ENCODE measurements at places on chromosomes 4 and X. TPM values are rescaled to one million over a fixed set of nuclear protein-coding genes. Genes with fewer than 3 reads are reported as not detected.

TREX2 gene
- 1.2 TPM for total RNA-seq

SSX4B gene
- total RNA-seq = not detected

GPR143 gene
- total RNA-seq = 1.4 TPM

SH3D19 gene
- total RNA-seq = 11.0 TPM

IL1RAPL2 gene
- total RNA-seq = 1.3 TPM

IGSF1 gene
- total RNA-seq = 0.17 TPM

CSAG2 gene
- total RNA-seq = 0.14 TPM

HDAC8 gene
- total RNA-seq = 30.4 TPM

RTL3 gene
- not detected for total RNA-seq

GRCh38 chr4:40825014-40825838, 75.5 kb downstream of the NSUN7 start:
- peaks cover 43% of the 10 kb centered on the region for H3K36me3 ChIP-seq
- H3K4me3 ChIP-seq = no peak overlapping the region
- no peaks in the 10 kb centered on the region for H3K4me1 ChIP-seq
- no peaks in the 10 kb centered on the region for H3K27me3 ChIP-seq
- H3K27ac ChIP-seq = no peak overlapping the region
- DNase-seq = no peak

- H3K27ac ChIP-seq = no peak overlapping the region
- peaks cover 2% of the 10 kb centered on the region for H3K27me3 ChIP-seq
- H3K4me1 ChIP-seq = peaks cover 3% of the 10 kb centered on the region
- no peak overlapping the region for H3K4me3 ChIP-seq
- no peak for DNase-seq
Measured at GRCh38 chr4:176189891-176190795, 5.2 kb downstream of the SPATA4 start.

DNA sequence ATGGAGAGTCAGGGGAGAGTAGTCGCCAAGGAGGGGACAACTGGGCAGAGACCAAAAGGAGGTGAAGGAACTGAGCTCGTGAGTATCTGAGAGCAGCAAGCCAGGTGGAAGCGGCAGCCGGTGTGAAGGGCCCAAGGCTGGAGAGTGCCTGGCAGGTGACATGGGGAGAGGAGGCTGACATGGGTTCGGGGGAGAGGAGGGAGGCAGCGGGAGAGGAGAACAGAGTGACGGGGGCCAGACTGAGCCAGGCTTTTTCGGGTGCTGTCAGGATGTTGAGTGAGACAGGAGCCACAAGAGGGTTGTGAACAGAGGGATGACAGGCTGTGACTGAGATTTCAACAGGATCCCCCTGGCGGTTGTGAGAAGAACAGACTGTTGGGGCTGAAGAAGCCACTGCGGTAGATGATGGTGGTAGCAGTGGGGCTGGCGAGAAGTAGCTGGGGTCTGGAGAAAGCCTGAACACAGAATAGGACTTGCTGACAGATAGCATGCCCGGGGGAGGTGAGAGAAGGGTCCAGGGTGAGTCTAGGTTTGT, 5.7 kb downstream of the ELK1 start:
- DNase-seq = no peak
- H3K4me3 ChIP-seq = no peak overlapping the region
- H3K36me3 ChIP-seq = no peaks in the 10 kb centered on the region
- H3K27ac ChIP-seq = no peak overlapping the region

DNA sequence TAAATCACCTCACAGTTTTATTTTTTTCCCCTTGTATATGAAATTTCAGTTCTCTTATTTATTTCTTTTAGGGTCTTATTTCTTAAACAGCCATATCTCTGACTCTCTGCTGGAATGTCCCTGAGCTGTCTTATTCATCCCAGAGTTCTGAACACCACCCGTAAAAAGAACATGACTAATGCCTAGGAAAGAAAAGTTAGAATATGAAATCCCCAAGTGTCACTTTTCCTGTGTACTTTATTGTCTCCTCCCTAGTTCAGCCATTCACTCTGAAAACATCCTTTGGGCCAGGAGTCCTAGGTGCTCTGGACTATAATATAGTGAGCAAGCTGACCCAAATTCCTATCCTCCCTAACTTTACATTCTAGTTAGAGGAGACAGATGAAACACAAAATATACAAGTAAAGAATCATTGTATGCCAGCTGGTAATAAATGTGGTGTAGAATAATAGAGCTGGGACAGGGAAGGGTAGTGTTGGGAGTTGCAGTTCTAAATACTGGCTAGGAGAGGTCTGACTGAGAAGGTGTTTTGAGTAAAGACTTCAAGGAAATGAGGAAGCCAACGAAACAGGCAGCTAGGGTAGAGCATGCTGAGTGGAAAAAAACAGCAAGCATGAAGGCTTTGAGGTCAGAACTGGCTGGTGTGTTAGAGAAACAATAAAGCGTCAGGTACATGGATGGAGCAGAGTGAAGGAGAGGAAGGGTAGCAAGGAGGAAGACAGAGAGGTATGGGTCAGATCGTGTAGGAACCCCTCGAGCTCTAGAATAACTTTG, 40.6 kb upstream of the FTHL17 start:
- H3K27me3 ChIP-seq = no peaks in the 10 kb centered on the region
- no peak overlapping the region for H3K27ac ChIP-seq
- no peak overlapping the region for H3K4me3 ChIP-seq
- H3K4me1 ChIP-seq = no peaks in the 10 kb centered on the region

- no peak for DNase-seq
Measured at GRCh38 chr4:48654015-48654664, 125.9 kb downstream of the FRYL start.

DNA sequence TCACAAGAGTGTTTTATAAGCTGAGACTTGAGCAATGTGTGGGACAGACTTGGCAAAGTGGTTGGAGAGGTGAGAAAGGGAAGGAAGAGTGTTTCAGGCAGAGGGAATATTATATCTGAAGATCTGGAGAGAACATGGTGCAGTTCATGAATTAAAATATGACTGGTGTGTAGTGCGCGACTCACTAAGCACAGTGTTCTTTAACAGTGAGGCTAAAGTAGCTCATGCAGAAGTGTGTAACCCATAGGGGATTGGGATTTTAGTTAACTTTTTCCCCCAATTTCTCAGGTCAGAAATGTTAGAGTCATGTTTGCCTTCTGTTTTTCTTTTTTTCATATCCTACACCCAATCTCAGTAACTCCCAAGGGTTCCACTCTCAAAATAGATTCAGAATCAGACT, 9.7 kb downstream of the MTHFD2L start:
- no peaks in the 10 kb centered on the region for H3K4me1 ChIP-seq
- no peaks in the 10 kb centered on the region for H3K27me3 ChIP-seq
- H3K4me3 ChIP-seq = no peak overlapping the region
- H3K27ac ChIP-seq = no peak overlapping the region

DNA sequence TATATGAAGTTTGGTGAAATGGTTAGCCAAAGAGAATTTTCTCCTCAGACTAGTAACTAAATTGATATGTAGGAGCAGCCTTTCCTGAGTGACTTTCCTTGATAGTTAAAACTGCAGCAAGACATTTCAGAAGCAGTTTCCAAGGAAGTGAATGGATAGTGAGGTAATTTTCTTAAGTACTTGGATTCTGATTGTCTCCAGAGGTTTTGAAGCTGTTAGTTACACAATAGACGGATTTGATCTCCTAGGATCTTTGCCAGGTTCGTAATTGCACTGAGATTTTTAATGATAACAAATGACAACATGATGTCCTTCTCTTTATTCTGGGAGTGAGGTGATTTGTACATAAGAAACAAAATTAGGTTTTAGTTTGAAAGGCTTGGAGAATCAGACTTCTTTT, 29.2 kb downstream of the PRRG1 start:
- H3K4me1 ChIP-seq = peaks cover 3% of the 10 kb centered on the region
- H3K36me3 ChIP-seq = no peaks in the 10 kb centered on the region
- no peak overlapping the region for H3K27ac ChIP-seq
- no peaks in the 10 kb centered on the region for H3K27me3 ChIP-seq

DNA sequence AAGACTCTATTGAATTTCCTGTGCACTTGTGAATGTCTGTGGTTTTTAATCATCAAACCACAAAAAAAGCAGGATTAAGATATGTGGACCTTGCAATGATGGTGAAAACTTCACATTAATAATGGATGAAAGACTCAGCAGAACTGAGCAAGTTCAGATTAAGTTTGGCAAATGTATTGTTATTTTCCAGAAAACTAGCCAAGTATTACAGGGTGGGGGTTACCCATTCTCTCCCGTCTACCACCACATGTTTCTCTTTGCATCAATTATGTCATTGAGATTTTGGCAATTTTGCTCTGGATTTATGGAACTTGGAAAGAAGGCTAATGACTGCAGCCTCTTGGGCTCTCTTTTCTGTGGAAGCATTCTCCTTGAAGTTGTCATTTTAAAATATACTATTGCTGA, 577.1 kb downstream of the ANKRD50 start:
- H3K4me3 ChIP-seq = no peak overlapping the region
- no peak for DNase-seq
- H3K27ac ChIP-seq = no peak overlapping the region
- H3K4me1 ChIP-seq = no peaks in the 10 kb centered on the region
- H3K27me3 ChIP-seq = no peaks in the 10 kb centered on the region
- H3K36me3 ChIP-seq = no peaks in the 10 kb centered on the region

GRCh38 chrX:11967986-11968869, 170.0 kb upstream of the FRMPD4 start:
- no peaks in the 10 kb centered on the region for H3K36me3 ChIP-seq
- no peak for DNase-seq
- H3K4me3 ChIP-seq = no peak overlapping the region
- H3K27ac ChIP-seq = no peak overlapping the region

- H3K4me1 ChIP-seq = no peaks in the 10 kb centered on the region
- no peaks in the 10 kb centered on the region for H3K27me3 ChIP-seq
- no peak for DNase-seq
- H3K36me3 ChIP-seq = no peaks in the 10 kb centered on the region
- H3K4me3 ChIP-seq = no peak overlapping the region
- H3K27ac ChIP-seq = no peak overlapping the region
Measured at GRCh38 chr4:147578051-147578476, 39.1 kb upstream of the TMEM184C start.

- H3K4me3 ChIP-seq = no peak overlapping the region
- H3K27ac ChIP-seq = no peak overlapping the region
- H3K27me3 ChIP-seq = no peaks in the 10 kb centered on the region
Measured at GRCh38 chr4:151031831-151032605, 16.9 kb upstream of the LRBA start.

GRCh38 chr4:150173982-150174398, 95.7 kb downstream of the DCLK2 start:
- DNase-seq = no peak
- no peaks in the 10 kb centered on the region for H3K27me3 ChIP-seq
- H3K4me1 ChIP-seq = no peaks in the 10 kb centered on the region
- H3K27ac ChIP-seq = no peak overlapping the region
- no peaks in the 10 kb centered on the region for H3K36me3 ChIP-seq

DNA sequence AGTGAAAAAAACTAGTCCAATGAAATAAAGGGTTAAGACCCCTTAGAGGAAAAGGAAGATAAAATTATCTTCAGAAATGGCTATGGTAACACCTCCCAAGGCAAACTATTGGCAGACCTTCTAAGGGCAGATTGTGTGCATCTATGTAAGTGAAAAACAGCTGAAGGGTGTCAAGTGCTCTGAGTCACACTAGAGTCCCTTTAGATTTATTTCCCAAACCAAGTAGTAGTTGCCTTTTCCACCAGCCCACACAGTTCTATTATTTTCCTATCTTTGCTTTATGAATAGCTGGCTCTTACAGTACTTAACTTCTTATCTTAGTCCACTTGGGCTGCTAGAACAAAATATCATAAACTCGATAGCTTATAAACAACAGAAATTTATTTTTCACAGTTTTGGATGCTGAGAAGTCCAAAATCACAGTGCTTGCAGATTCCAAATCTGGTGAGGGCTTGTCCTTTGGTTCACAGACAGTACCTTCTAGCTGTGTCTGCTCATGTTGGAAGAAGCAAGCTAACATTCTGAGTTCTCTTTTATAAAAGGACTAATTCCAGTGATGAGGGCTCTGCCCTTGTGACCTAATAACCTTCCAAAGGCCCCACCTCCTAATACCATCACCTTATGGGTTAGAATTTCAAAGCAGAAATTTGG, 143.6 kb downstream of the GRID2 start:
- DNase-seq = no peak
- H3K4me3 ChIP-seq = no peak overlapping the region
- no peak overlapping the region for H3K27ac ChIP-seq

DNA sequence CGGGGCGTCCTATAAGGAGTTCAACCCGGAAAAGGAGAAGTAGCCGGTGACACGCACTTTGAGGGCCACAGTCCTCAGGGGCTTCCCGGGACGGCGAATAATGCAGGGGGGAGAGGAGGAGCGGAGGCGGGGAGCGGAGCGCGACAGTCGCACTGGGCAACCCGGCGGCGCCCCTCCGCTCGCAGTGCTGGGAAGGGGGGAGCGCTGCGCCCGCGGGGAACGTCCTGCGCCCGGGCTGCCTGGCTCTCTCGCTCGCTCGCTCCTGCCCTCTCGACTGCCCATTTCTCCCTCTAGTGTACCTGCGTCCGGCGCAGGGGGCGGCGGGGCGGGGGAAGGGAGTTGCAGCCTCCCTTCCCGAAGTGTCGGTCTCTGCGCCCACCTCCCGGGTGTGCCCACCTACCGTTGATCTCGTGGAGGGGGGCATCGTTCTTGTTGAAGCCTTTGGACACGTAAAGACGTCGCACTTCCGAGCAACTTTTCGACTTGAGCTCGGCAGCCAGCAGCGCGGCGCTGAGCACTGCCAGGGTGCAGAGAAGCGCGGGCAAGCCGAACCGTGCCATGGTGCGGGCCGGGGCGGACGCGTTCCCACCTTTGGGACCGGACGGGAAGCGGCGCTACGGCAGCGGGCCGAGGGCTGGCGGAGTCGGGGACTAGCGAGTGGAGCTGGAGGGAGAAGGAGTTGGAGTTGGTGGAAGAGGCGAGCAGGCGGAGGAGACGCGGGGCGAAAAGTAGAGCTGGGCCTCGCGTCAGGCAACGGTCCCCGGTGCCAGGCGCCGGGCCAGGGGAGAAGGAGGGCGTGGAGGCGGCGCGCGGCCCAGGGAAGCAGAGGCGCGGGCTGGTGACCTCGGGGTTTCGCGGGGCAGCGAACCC, 648 bp downstream of the GPC4 start:
- no peaks in the 10 kb centered on the region for H3K27me3 ChIP-seq
- DNase-seq = no peak
- H3K4me1 ChIP-seq = peaks cover 3% of the 10 kb centered on the region
- peak overlapping the region; percentile 26 for H3K4me3 ChIP-seq
- H3K36me3 ChIP-seq = no peaks in the 10 kb centered on the region

DNA sequence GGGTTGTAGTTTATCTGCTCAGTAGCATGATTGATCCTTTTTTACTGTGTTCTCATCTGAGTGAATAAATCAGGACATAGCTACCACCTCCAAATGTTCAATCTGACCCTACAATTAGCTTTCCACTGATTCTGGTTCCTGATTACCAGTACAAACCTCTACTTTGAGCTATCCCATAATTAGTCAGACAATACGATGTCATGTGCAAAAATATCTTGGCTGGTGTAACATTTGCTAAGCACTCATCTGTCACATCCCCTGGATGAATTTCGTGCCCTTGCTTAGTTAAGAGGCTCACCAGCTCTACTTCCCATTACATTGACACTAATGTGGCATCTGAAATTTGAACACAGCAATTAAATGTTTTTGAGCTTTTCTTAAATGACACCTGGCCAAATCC, 1101.0 kb upstream of the PCDH7 start:
- H3K4me1 ChIP-seq = no peaks in the 10 kb centered on the region
- no peaks in the 10 kb centered on the region for H3K36me3 ChIP-seq
- H3K27me3 ChIP-seq = no peaks in the 10 kb centered on the region
- H3K4me3 ChIP-seq = no peak overlapping the region
- DNase-seq = no peak
- no peak overlapping the region for H3K27ac ChIP-seq

All from liver (tissue), 10 donors.